ENCODE measurements at places on chromosomes 4 and X.

- DNase-seq, result no peak
Observed at GRCh38 chr4:185235843-185236503, 26.6 kb downstream of the SNX25 start.

- DNase-seq, result no peak
Observed at GRCh38 chr4:105741548-105741947, 33.0 kb downstream of the GSTCD start.

DNA sequence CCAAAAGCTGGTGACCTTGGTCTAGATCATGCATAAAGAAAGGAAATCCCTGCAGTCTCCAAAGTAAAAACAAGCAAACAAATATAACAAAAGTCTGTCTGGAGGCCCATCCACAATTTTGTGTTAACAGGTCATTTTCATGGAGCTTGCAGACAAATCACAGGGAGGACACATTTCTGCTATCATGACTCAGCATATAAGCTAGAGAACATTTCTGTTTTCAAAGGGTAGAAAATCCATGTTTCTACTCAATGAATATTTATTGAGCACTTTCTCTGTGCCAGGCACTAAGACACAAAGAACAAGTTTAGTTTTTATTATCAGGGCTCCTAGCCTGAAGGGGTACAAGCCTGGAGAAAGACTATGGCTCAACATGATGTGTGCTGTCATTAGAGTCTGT, 71.1 kb downstream of the PARM1 start:
- DNase-seq, result no peak

DNA sequence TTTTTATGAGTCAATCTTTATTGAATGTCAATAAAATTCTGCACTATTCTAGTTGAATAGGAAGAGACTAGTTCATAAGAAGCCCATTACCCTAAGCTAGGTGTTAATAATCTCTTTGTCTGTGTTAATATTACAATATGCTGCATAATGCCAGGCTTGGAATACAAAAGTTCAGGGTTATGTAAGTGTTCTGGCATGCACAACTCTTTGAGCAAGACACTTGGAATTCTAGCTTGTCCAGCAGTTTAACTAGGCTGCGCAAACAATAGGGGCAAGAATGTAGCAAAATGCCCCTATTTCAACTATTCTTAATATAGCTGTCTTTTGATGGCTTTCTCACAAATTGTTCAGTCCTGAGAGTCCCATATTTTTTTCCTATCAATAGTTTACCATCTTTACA, 31.3 kb upstream of the ETNPPL start:
- peak; percentile 5 for DNase-seq

GRCh38 chrX:154605566-154605965, 13.5 kb downstream of the CTAG1B start:
- DNase-seq, result no peak

GRCh38 chrX:5876984-5877596, 351.6 kb downstream of the NLGN4X start:
- DNase-seq, result no peak

GRCh38 chrX:5683996-5684395, 544.7 kb downstream of the NLGN4X start:
- no peak for DNase-seq

- DNase-seq, result peak; percentile 35
Observed at GRCh38 chr4:27010334-27010940, 149.8 kb downstream of the STIM2 start.

DNA sequence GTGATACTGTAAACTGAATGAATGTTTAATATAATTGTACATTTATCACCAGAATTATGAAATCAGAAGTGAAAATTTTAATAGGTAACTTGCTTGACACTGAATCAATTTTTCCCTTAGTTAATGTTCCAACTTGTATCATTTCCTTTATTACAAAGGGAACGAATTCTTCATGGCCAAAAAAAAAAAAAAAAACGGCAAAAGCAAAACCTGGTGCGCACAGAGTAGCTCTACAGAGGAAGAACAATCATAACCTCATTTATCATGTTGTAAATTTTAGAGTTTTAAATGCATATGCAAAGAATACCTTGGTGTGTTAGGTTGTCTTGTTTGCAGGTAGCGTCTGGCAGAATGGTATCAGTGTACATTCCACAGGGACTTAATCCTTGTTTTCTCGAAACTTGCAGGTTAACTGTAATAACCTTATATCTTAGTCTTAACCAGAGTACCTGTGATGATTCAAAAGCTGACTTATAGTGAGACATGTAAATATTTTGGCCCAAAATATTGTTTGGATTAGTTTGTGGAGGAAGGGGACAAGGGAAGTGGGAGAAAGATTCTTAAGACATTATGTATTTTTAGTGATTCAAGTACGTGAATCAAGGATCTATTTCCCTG, 70.0 kb downstream of the NPNT start:
- no peak for DNase-seq

GRCh38 chr4:1055721-1056590, 44.5 kb downstream of the FGFRL1 start:
- no peak for DNase-seq

DNA sequence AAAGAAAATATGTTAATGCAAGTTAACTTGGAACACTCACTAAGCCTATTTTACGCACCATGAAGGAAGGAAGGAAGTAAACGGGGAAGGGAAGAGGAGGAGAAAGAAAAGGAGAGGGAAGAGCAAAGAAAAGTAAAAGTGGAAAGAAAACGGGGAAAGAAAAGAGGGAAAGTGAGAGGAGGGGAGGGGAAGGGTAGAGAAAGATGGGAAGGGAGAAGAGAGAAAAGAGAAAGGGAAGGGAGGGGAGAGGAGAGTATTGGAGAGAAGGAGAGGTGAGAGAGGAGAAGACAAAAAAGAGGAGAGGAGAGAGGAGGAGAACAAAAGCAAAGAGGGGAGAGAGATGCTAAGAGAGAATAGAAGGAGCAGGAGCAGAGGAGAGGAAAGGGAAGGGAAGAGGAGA, 224.1 kb downstream of the SLITRK2 start:
- DNase-seq, result no peak

DNA sequence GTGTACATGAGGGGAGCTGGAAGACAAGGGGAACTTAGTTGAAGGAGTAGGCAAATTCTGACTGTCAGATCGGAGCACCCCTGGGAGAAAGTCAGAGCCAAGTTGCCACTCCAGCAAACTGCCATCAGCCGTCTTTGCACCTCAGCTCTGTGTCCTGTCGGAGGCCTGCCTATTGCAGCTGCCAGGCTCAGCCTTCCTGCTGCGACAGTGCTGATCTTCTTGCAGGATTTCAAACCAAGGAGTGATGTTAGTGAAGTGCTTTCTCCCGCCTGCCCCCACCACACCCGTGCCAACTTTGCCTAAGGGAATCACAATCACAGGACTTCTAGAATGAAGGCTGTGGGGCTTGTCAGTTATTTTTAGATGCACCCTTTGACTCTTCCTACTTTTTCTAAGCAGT, 185.3 kb downstream of the KIT start:
- DNase-seq, result no peak

DNA sequence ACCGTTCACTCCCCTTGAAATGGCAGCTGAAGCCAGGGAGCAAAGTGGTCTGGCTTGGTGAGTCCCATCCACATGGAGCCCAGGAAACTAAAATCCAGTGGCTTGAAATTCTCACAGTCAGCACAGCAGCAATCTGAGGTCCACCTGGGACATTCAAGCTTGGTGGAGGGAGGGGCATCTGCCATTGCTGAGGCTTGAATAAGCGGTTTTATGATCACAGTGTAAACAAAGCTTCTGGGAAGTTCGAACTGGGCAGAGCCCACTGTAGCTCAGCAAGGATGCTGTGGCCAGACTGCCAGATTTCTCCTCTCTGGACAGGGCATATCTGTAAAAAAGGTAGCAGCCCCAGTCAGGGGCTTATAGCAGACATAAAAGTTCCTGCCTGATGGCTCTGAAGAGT, 15.5 kb upstream of the FAAH2 start:
- no peak for DNase-seq

- DNase-seq, result no peak
Observed at GRCh38 chrX:2692221-2693112, 1.4 kb downstream of the CD99 start.

GRCh38 chrX:46268412-46268811, 276.8 kb downstream of the ZNF674 start:
- DNase-seq, result no peak

DNA sequence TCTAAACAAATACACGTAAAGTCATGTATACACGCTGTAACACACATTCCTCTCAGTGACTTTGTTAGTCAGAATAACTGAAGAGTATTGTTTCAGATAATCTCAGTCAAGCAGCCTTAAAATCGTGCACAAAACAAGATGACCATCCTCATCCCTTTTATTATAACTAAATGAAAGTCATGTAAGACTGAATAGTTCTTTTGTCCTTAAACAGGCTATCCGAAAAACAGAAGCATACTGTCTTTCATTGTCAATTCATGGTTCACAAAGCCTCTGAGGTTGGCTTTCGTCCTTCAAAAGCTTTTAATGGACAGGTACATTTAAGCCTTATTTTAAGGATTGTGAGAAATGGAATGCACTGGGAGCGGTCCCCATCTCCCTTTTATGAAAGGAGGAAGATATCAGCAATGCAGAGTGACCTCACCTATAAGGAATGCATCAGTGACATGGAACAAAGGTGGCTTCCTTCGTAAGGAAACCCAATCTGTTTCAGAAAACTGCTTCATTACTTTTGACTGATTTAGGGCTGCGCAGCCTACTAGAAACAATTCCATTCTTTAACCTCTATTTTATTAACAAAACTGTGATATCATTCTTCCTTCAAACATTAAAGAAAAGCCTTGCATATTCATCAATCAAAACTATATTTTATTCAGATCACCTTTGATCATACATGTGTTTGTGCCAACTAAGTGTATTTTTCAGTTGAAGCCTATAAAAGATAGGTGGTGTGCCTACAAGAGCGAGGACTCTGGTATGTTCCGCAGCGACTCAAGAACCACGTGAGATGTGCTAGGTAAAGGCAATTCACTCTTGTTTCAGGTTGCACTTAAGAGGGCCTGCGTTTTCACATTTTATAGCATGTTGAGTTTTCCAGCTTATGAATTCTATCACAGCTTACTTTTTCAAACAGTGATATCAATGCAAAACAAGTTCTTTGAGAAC, 19.2 kb downstream of the SH3RF1 start:
- no peak for DNase-seq

- DNase-seq, result no peak
Observed at GRCh38 chrX:24253469-24253868, 60.4 kb downstream of the SUPT20HL2 start.

- no peak for DNase-seq
Observed at GRCh38 chrX:125089761-125090445, 229.8 kb upstream of the TEX13C start.

DNA sequence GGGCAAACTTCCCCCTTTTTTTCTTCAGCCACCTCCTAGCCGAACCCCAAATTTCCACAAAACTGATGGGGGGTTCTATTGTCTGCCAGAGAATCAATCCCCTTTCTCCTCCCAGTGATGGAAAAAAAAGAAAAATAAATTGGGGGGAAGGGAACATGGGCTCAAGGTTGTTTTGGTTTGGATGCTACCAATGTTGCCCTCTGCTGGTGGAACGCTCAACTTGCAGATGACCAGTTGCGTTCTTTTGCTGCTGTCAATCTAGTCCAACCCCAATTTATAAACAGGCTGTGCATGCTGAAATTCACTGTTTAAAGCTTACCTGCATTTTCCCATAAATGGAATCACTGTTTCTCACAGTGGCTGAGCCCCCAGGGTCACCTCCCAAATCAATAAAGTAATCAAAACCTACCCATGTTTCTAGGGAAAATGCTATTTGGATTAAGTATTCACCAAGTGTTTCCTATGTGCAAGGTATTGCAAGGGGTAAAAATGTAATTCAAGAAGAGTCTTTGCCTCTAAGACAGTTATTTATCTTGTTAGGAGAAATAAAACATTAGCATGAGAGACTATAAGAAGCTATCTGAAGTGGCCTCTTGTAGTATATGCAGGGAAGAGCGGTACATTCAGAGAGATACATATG, 116.7 kb upstream of the TMEM164 start:
- DNase-seq, result no peak

GRCh38 chr4:3712936-3713335, 53.2 kb upstream of the ADRA2C start:
- DNase-seq, result no peak

DNA sequence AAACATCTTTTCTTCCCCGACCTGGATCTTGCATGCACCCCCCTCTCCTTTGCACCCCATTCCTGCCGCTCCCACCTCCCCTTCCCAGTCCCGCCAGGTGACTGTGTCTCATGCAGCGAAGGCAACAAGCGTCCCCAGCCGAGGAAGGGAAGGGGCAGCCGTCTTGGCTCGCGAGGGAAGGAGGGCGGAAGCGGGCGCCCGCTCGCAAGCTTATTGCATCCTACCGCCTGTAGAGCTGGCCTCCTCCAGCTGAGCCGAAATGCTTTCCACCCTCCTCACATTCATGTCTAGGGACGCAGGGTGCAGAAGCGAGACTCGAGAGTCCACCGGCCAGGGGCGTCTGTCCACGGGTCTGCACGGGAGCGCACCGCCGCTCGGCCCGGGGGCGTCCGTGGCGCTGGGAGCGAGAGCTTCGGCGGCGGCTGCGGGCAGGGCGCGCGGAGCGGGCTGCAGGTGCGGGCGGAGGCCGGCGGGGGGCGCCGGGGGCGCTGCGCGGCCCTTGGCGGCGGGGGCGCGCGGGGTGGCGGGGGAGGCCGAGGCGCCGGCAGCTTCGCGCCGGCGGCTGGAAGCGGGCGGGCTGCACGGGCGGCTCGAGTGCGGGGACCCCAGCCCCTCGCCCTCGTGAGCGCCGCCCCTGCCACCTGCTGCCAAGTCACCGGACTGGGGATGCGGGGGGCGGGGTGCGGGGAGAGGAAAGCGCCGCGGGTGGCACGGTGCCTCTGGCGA, at the start of gene KCNIP4:
Gene KCNIP4 (minus strand): TSS at position 426 of the 726 bp plus-strand sequence.
- no peak for DNase-seq

GRCh38 chr4:133095591-133095990, 53.5 kb upstream of the PCDH10 start:
- no peak for DNase-seq

DNA sequence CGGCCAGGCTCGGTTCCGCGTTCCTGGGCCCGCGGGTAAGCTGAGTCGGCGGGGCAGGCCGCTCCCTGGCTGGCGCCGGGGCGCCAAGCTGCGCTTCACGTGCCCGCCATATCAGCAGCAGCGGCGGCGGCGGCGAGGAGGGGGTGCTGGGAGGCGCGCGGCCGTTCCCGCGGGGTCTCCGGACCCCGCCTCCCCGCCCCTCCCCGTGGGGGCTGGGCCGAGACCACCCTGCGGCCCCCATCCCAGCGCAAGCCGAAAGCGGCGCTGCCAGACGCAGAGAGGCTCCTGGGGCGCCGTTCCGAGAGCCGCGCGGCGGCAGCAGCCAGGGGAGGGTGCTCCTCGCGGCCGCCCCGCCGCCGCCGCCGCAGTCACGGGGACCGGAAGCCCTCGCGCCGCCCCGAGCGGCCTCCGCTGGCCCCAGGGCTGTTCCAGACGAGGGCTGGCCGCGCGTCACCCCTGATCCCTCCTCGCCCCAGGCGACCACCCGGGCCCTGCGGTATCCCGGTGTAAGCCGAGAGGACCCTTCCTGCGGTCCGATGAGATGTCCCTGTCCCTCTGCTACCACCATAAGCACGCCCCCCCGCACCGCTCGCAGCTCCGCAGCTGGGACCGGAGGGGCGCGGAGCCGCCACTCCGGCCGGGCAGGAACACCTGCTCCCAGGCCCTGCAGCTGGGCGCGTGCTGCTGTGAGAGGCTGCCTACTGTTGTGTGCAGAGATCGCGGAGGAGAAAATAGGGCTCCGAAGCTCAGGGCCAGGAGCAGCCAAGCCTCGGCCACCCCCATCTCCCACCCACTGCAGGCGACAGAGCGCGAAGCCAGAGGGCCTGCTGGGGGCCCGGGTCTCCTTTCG, 7.5 kb upstream of the BCOR start:
- DNase-seq, result no peak

- peak; percentile 43 for DNase-seq
Observed at GRCh38 chr4:168440442-168441264, 39.6 kb downstream of the DDX60L start.

Data from pulmonary artery endothelial cell (primary cell).